ENCODE measurements at places on chromosomes 3 and 15. TPM values are rescaled to one million over a fixed set of nuclear protein-coding genes. Genes with fewer than 3 reads are reported as not detected.

The TYRO3 gene
- total RNA-seq: 19.3 TPM

The CTXND1 gene
- total RNA-seq: not detected

The IRAK2 gene
- total RNA-seq: 41.6 TPM

The SMAD6 gene
- 4.7 TPM for total RNA-seq

The ISY1 gene
- total RNA-seq: 21.6 TPM

The GAP43 gene
- total RNA-seq: 0.18 TPM

The TMCO5A gene
- not detected for total RNA-seq

The COLQ gene
- total RNA-seq: 0.05 TPM

The ENTPD3 gene
- 0.24 TPM for total RNA-seq

The CTXN2 gene
- total RNA-seq: not detected

The CISH gene
- total RNA-seq: 2.5 TPM

The SGO1 gene
- 4.3 TPM for total RNA-seq

The SEMA6D gene
- total RNA-seq: 2.7 TPM

The MME gene
- 11.6 TPM for total RNA-seq

The THPO gene
- not detected for total RNA-seq

The ZDHHC23 gene
- 0.48 TPM for total RNA-seq

The CCNB2 gene
- 22.3 TPM for total RNA-seq

The IL17RD gene
- total RNA-seq: 3.2 TPM

The WNT5A gene
- total RNA-seq: 33.8 TPM

The AHSG gene
- total RNA-seq: not detected

The LDHAL6B gene
- not detected for total RNA-seq

The ABHD6 gene
- 8.4 TPM for total RNA-seq

The RBPMS2 gene
- total RNA-seq: 2.5 TPM

The CACNA2D3 gene
- total RNA-seq: not detected

The PRSS50 gene
- total RNA-seq: not detected

The IL5RA gene
- not detected for total RNA-seq

The BFSP2 gene
- not detected for total RNA-seq

The ABCC5 gene
- 12.2 TPM for total RNA-seq

The ADGRG7 gene
- total RNA-seq: not detected

The ISLR2 gene
- total RNA-seq: not detected

The TTLL3 gene
- 11.9 TPM for total RNA-seq

The P2RY12 gene
- not detected for total RNA-seq

The AGBL1 gene
- total RNA-seq: not detected

The NRG4 gene
- total RNA-seq: not detected

The RGMA gene
- total RNA-seq: 0.15 TPM

The LRRC3B gene
- total RNA-seq: not detected

The PPP1R14D gene
- not detected for total RNA-seq

The ZMYND10 gene
- total RNA-seq: 0.12 TPM

The SNX22 gene
- not detected for total RNA-seq

The TKT gene
- 306 TPM for total RNA-seq

The SLC2A2 gene
- total RNA-seq: not detected

The GOLGA8G gene
- not detected for total RNA-seq

The ROPN1B gene
- not detected for total RNA-seq
